RWPE1 (cell line): ENCODE measurements at places on chromosomes 11 and 22.

DNA sequence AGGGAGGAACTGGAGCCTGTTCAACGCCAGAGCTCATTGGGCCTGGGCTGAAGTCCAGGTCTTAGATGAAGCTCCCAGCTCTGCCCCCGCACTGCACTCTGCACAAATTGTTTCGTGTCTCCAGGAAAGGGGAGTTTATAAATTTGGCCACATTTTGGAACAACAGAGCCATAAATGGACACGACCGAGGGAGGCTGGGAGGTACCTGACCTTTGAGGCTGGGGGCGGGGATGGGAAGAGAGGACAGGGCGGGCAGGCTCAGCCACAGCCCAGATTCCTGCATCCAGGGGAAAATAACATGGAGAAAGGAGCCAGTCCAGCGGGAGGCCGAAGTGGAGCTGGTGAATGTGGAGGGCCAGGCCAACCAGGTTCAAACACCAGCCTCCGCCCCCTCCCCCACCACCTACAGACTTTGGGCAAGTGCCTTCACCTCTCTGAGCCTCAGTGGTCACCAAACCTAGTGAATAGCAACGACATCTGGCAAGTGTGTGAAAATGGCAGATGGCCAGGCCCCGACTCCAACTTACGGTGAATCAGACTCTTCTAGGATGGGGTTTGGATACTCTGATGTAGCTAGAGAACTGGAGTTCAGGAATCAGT is 36.8 kb upstream of the SMTN start:
- no peak for DNase-seq

GRCh38 chr11:71418643-71419042 is 29.6 kb downstream of the DHCR7 start:
- DNase-seq = no peak

DNA sequence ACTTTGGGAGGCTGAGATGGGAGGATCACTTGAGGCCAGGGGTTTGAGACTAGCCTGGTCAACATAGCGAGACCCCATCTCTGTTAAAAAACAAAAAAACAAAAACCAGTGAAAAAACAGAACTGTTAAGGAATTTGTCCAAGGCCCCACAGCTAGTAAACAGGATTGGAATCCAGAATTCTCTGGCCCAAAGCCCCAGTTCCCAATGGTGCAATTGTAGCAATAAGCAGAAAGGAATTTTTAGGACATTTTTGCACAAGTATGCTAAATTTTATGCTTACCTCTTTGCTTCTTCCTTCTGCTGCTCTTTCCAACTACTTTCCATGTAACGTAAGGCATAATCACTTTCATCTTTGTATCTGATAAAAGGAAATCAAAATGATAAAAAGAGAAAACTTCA is 11.6 kb downstream of the MISFA start:
- no peak for DNase-seq

- no peak for DNase-seq
Measured at GRCh38 chr11:31671681-31672080, 139.4 kb downstream of the PAX6 start.

DNA sequence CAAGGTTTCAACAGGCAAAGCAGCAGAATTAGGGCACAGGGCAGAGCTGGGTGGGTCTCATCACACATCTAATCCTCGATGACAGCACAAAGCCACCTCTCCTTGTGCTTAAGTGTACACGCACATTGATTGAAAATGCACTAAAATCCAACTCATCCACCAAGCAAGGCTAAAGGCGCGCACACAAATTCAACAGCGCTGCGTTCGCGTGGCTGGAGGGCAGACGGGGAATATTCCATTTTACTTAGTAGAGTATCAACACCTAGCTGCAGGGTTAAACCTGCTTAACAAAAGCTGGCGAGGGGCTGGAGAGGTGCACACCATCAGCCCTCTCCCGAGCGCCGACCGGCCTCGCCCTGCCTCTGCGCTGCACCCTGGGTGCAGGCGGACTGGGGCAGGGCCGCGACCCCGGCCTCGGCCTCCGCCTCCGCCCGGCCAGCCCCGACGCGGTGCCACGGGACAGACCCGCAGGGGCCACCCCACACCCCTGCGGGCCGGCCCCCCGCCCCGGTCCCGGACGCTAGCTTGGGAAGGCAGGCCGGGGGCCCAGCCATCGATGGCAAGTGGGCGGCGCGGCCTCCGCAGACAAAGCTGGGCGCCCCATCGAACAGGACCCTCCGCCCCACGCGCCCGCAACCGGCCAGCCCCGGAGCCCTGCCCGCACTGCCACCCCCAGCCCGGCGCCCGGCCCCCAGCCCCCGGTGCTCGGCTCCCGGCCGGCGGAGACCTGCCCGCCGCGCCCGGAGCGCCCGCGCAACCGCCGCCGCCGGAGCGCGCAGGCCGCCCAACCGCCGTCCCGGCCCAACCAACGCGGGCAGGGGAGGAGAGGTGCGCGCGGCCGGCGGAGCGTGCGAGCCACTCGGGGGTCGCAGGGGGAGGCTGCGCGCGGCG is 929 bp downstream of the PRDM10 start:
- peak; percentile 24 for DNase-seq

DNA sequence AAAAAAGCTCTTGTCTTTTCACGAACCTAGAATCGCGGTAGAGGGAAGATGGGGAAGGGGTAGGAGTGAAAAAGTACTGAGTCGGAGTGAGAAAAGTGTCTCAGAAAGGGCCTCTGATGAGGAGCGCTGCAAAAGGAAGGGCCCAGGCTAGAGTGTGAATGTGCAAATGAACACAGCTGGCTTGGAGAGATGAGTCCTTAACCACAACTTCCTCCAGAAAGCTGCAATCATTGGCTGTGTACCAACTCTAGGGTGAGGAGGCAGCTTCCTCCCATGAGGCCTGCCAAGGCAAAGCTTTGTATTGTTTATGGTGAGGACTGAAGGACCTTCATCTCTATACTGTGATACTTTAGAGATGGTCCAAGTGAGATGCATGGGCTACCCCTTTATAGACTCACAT is 566.9 kb upstream of the ANO5 start:
- no peak for DNase-seq

- no peak for DNase-seq
Measured at GRCh38 chr11:78586452-78587046, 11.9 kb upstream of the NARS2 start.

- no peak for DNase-seq
Measured at GRCh38 chr22:36783743-36784142, 7.8 kb upstream of the IFT27 start.
